Activated CD4-positive, alpha-beta T cell treated with anti-CD3 and anti-CD28 coated beads, Interleukin-10, Interleukin-2, amounts not matched to agents 100 ng/mL and 50 ng/mL, durations not matched to agents 16 hours and 8 hours (primary cell): ENCODE measurements at places on chromosomes 1 and 21.

DNA sequence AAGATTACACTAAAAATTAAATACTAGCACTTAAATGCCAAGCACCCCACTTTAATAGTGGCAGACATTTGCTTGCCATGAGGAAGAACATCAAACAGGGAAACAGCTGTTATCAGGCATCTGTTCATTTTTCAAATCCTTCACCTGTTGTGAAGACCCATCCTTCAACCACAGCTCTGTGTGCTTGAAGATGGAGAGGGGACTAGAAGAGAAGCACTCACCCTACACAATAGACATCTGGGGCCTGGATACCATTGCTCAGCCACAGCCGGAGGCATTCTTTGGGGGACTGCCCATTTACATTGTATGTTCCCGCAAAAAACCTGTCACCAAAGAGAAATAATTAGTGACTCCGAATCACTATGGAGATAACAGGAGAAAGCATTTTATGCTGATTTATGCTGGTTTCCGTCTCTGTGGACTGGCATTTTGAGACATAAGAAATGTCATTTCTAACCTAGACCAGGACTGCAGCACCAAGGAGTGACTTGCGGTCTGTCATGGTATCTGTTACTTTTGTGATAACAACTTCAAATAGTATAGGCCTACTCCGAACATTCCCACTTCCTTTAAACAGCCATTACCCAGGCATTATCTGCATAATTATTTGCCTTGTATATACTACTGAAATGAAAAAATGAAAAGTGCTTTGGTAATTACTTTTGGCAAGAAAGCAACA, 28.8 kb upstream of the MTF1 start:
- DNase-seq, result no peak

DNA sequence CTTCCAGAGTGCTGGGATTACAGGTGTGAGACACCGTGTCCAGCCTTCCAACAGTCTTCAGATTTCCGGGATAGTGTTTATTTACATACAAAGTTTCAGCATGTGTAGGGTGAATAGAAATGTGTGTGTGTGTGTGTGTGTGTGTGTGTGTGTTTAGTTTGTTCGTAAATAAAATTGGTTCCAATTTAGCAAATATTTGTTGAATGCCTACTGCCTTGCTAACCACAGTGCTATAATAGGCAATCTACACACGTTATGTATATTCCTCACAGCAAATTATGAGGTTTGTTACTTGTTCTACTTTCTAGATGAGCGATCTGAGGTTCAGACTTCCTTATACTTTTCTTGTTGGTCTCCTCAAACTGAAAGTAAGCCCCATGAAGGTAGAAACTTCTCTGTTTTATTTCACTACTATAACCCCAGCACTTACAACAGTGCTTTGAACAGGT, 32.8 kb upstream of the EPS15 start:
- DNase-seq, result peak; percentile 73

- no peak for DNase-seq
Measured at GRCh38 chr1:24762133-24762676, 17.0 kb downstream of the CLIC4 start.

DNA sequence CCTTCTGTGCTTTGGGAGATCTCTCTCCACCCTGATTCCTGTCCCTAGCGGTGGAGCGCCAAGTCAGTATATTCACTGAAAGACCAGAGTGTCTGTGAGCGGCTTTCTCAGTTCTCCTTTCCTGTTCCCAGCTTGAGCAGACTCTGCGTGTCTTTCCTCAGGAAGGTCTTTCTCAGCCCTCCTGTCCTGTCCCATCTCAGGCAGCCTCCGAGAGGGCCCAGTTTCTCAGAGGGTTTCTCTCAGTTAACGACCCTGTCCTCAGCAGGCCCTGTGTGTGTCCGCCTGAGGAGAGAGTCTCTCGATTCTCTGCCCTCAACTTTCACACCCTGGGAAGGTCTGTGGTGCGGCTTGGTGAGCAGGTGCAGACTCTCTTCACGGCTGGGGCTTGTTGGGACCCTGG, 34.0 kb upstream of the CHIT1 start:
- DNase-seq, result no peak

GRCh38 chr1:101238031-101238628, 1.3 kb downstream of the S1PR1 start:
- peak; percentile 75 for DNase-seq

- no peak for DNase-seq
Measured at GRCh38 chr1:177996957-177997356, 27.1 kb upstream of the SEC16B start.

DNA sequence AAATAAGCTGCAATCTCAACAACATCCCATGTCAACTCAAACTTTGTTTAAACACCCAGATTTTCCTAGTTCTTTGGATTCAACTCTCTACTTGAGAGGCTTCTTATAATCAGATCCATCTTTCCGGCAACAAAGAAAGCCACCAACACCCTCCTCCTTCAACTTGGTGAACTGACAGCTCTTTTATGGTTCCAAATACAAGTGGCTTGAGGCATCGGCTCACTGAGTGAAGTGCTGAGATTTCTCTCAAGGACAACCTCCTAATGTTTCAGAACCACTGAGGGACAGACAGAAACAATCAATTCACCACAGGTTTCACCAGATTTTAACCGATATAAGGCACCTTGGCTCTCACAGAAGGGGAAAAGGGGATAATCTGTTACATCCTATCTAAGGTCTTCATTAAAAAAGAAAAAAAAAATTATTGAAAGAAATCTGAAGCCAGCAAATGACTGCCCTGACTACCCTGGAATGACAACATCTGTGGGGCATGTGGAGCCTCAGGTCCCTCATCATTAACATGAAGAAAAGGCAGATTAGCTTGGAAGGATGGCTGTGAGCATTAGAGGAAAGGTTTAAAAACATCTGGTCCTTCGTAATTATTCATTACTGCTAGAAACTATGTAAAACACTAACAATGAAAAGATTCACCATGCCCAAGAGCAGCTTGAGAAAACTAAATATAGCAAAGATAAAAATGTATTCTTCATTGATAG, 50.9 kb downstream of the PTPN14 start:
- DNase-seq, result no peak

DNA sequence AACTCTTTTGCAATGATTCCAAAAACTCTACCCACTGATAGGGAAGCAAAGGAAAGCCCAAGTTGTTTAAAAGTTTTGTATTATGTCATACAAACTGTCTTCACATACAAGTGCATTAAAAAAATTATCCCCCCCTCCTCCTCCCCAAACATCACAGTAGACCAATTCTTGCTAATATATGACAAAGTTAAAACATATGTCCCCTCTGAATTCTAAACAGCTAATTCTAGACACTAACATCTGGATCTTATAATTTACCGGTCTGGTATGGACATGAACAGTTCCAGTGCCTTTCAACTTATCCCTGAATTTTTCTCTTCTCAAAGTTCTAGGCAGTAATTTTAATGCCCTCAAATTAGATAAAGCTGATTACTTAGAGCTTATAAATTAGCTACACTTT, 13.4 kb downstream of the RIT1 start:
- no peak for DNase-seq

DNA sequence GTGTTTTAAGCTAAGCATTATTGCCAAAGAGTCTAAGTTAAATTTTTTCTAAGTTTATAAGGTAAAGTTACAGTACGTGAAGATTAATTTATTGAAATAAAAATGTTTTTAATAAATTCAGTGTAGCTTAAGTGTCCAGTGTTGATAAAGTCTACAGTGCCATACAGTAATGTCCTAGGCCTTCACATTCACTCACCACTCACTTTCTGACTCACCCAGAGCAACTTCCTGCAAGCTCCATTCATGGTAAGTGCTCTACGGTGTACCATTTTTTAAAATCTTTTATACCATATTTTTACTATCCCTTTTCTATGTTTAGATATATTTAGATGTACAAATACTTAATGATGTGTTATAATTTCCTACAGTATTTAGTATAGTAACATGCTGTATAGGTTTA, 173.2 kb downstream of the CACNA1E start:
- no peak for DNase-seq

- peak; percentile 54 for DNase-seq
Measured at GRCh38 chr21:44792702-44793591, 8.7 kb downstream of the UBE2G2 start.

GRCh38 chr1:75502776-75503175, 108.1 kb downstream of the SLC44A5 start:
- DNase-seq, result no peak

GRCh38 chr1:33500547-33500946, 28.1 kb downstream of the ZSCAN20 start:
- DNase-seq, result no peak

DNA sequence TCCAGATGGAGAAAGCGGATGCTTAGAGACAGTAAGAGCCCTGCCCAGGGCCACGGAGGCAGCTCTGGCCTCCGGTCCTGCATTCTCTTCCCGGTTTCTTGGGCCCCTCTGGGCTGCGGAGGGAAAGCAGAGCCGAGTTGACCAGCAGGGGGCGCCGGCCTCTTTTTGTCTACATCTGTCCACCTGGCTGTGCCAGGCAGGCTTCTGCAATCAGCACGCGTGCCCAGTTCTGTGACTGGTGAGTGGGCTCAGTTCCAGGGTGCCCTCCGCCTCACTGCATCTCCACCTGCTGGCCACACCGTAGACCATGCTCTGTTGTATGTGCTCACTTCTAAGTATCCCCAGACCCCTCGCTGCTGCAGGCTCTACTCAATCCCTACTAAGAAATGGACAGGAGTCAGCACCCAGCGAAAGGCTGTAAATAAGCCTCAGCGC, 6.7 kb upstream of the HUNK start:
- DNase-seq, result peak; percentile 74

DNA sequence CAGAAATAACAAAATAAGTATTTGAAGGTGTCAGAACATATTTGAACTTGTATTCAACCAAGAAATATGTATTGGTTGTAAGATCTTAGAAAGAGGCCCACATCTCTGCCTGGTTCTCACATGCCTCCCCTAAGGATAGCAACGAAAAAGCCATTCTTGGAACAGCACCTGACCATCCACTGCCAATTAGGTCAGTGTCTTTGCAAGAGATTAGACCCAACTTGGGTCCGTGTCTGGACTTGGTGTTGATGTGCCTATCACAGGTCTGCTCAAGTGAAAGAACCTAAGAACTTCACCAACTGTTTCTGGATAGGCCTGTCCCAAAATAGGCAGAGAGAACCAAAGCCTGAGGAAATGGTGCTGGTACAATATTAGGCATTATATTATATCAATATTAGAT, 46.0 kb upstream of the COG2 start:
- DNase-seq, result no peak

GRCh38 chr1:201731592-201731991, 97.4 kb upstream of the IPO9 start:
- no peak for DNase-seq

- no peak for DNase-seq
Measured at GRCh38 chr21:41678016-41678923, 88.6 kb downstream of the RIPK4 start.

- DNase-seq, result no peak
Measured at GRCh38 chr1:81703756-81704463, 96.8 kb upstream of the ADGRL2 start.

GRCh38 chr1:113021430-113022085, 51.4 kb upstream of the LRIG2 start:
- DNase-seq, result no peak

DNA sequence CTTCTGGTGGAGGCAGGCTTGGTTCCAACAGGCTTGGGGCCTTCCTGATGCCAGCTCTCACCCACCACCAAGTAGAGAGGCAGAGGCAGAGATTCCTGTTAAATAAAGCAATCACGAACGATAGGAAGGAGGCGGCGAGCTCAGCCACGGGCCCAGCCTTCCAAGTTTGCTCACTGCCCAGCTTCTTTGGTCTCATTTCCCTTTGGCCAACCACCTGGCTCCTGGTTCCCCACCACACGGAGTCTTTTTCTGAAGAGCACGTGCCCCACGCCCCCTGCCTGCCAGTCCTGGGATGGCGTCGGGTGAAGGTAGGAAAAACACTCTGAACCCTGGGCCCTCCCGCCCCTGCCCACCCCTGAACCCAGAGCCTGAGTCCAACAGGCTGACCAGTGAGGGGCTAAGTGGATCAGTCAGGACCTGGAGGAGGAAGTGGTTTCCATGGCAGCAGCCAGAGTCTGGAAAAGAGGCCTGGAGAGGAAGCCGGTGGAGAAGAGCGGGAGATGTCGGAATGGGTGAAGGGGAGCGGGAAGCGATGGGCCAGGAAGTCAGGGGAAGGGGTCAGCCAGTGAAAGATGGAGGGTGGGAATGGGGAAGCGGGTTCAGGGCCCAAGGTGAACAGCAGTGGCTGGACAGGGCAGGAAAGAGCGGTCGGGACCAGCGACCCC, 158.2 kb upstream of the KLHDC7A start:
- no peak for DNase-seq

DNA sequence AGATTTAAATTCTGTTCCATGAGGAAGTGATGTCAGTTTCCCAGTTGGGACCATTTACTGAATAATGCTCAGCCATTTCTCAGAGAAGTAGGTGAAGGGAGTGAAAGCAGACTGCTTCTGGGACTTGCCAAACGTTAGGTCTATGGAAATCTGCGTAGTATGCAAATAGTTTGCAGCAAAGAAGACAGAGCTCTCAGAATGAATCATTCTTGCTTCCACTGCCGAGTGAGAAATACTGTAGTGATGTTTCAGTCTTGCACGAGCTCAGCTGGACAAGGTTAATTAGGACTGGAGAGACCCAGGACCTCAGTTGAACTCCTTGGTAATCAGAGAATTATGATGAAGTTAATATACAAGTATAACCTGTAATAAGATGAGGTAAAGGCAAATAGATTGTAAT, 317.7 kb upstream of the DAB1 start:
- DNase-seq, result no peak

- DNase-seq, result no peak
Measured at GRCh38 chr1:156938813-156939212, 18.4 kb downstream of the LRRC71 start.

GRCh38 chr1:221729771-221730330, 12.0 kb downstream of the DUSP10 start:
- no peak for DNase-seq

GRCh38 chr1:159190441-159190840, 14.2 kb upstream of the ACKR1 start:
- no peak for DNase-seq
